ENCODE measurements at places on chromosomes 3 and 15.
A peak's percentile ranks its signal among the peaks of the same experiment; 100 is the strongest.

DNA sequence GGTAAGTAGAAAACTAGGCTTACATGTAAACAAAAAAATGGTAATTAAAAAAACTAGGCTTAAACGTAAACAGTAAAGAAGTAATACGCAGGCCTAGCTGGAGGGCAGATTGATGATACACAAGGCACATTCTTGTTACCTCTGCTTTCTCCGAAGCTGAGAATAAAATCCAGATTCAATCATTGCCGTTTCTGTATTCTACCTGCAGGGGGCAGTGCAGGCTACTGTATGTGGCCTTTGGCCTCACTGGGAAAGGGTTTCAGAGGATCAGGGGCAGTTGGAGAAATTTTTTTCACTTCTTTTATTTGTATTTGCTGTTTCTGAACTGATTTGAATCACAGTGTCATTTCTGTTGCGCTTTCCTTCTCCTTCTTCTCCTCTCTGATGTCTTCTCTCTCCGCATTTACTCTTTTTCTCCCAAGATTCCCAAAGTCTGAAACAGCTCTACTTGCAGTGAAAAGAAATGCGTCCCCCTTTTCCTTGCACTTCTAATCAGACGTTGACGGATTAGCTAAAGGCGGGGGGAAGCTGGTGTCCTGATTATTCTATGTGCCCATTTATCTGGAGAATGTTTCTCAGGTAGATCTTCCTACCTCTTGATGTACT, 67.1 kb upstream of the MCTP2 start:
- DNase-seq = peak; percentile 74

GRCh38 chr15:70264014-70264582, 166.4 kb upstream of the TLE3 start:
- peak; percentile 20 for DNase-seq

- DNase-seq = no peak
Measured at GRCh38 chr3:10551821-10552630, 46.6 kb upstream of the ATP2B2 start.

DNA sequence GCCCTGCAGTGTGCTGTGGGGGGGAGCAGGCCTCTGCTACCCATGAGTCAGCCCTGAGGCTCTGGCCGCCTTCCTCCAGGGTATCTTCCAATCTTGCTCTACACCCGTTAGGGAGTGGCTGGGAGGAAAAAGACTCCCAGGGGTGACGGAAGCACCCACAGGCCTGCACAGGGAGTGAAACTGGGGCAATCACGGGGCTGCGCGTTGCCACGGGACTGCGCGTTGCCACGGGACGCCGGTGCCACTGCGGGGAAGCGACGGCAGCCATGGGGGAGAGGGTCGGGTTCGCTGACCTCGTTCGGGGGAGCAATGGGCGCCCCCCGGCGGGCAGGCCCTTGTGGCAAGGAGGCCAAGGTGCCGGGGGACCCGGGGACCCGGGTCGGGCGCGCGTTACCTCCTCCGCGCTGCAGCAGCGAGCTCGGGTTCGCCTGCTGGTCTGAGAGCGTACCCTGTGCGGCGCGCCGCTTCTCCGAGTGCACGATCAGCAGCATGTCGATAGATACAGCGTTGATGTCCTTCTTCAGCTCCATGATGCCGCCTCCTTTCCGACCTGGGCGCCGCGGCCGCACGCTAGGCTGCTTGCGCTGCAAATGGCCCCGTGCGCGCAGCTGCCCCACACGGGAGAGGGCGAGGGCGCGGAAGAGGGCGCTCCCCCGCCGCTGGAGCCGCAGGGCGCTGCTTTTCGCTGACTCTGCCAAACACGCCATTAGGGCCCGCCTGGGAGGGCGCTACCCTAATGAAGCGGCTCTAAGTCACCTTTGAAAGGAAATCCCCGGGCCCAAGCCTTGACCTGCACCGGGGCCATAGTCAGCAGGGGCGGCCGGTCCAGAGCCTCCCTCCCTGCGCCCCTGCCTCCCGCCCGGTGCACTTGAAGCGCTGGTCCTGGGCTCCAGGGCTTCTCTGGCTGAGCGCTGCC, at the start of gene KY:
KY (minus strand) TSS at position 592 of the 916 bp plus-strand sequence; CDS start at position 530, 62 bp downstream.
- DNase-seq = peak; percentile 43

GRCh38 chr3:77541203-77541922, 501.5 kb downstream of the ROBO2 start:
- DNase-seq = no peak

DNA sequence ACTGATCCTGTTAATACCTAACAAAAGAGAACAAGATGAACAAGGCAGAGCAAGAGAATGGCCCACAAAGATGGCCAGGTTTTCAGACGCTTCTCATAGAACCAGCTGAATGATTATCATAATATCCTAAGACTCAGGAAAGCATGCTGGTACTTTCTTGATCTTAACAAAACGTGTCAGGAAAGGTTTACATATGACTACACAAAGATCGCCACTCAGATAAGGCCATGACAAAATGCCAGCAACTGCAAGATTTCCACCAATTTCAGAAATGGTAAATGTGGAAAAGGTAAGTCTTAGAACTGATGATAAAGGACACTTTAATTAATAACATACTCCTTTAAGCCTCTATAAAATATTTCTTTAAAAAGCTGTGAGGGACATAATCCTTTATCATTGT, 108.8 kb downstream of the DLG1 start:
- DNase-seq = no peak

- DNase-seq = no peak
Measured at GRCh38 chr3:113057117-113057516, 66.3 kb downstream of the GTPBP8 start.

- no peak for DNase-seq
Measured at GRCh38 chr3:64209866-64210621, 15.2 kb downstream of the PRICKLE2 start.

- DNase-seq = no peak
Measured at GRCh38 chr15:99477791-99478471, 87.9 kb upstream of the MEF2A start.

DNA sequence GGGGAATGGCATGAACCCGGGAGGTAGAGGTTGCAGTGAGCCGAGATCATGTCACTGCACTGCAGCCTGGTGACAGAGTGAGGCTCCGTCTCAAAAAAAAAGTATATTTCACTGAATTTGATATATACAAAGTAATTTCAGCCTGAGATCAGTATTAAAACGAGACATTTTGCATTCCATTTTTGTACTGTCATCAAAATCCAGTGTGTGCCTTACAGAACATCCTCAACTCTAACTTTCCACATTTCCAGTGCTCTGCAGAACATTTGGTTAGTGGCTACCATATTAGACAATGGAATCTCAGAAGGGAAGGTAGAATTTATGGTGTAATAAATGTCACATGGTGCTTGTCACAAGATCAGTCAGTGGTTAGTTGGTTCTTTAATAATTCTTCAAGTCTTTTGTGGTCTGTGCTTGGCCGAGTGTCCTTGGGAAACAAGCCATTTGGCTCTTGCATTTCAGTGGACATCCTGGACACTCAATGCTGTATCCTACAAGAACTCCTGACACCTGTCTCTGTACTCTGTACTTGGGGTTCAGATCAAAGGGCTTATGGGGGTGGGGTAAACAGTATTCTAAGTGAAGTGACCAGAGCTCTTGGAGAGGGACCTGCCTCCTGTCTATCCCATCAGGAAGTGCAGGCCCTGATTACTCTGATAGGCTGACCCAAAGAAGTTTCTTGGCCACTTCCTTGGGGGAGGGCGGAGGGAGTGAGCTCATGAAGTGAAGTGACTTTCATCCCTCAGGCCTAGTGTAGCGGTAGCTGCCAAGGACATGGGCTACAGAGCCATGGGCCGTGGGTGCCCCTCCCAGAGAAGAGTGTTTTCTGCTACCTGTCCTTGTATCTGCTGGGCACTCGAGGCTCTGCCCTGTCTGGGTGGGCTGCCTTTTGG, 3.7 kb downstream of the ACVR2B start:
- DNase-seq = no peak

All from NCI-H2081 (cell line).